Mucosa of gallbladder (tissue), 1 donor: ENCODE measurements at places on chromosomes 1 and 21. TPM values are rescaled to one million over a fixed set of nuclear protein-coding genes. Genes with fewer than 3 reads are reported as not detected.

- DNase-seq: no peak
Observed at GRCh38 chr1:8090241-8090702, 64.2 kb upstream of the ERRFI1 start.

- DNase-seq: no peak
Observed at GRCh38 chr21:45580181-45580575, 37.9 kb upstream of the SLC19A1 start.

The SPRR1B gene
- not detected for total RNA-seq

- no peak for DNase-seq
Observed at GRCh38 chr1:67019600-67020136, 34.3 kb downstream of the SLC35D1 start.

- DNase-seq: no peak
Observed at GRCh38 chr1:55997536-55997935, 581.8 kb downstream of the PLPP3 start.

The MACF1 gene
- total RNA-seq: 404 TPM

DNA sequence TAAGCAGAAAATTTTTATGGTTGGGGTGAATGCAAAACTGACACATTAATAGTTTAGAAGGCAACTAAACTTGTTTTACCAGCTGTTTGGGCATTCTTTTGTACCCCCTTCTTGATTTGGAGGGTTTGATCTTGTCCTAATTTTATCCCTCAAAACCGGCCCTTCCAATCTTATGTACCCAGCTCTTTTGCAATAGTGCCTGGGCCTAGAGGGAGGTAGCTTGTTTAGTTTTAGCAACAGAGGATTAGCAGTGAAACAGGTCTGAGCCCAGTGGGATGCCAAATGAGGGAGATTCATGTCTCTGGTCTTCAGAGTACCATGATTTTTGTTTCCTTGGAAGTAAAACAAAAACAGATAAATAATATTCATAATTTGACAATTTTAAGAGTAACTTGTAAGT, 45.1 kb downstream of the CRP start:
- no peak for DNase-seq

The RPS6KC1 gene
- 16.1 TPM for total RNA-seq

The LCE3E gene
- not detected for total RNA-seq

- DNase-seq: peak; percentile 35
Observed at GRCh38 chr1:183685112-183685713, 32.1 kb upstream of the APOBEC4 start.

DNA sequence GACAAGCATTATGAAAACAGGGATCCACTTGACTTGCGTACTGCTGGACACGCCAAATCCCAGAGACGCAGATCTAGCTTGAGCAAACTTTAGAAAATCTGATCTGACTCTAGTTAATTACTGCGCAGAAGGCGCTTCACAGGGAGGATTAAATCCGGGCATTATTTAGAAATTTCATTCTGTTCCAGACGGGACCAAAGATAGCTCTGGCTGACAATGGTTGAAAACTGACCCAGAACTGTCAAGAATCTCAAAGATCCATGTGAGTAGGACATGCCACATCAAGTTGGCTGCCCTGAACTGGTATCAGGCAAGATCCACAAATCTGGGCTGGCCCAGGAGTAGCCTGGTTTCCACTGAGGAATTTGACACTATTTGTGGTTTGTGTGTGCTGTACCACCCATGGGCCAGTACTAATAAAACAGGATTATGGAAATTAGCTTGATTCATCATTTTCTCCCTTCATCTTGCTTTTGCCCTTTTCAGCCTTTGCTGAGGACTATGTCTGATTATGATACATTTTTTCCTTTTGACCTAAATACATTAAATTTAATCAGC, 171.0 kb downstream of the VAV3 start:
- no peak for DNase-seq

- DNase-seq: no peak
Observed at GRCh38 chr1:87840767-87841166, 512.1 kb downstream of the LMO4 start.

- no peak for DNase-seq
Observed at GRCh38 chr1:17531343-17531681, 8.2 kb upstream of the ARHGEF10L start.

- DNase-seq: no peak
Observed at GRCh38 chr1:225827076-225827475, 17.2 kb downstream of the EPHX1 start.

GRCh38 chr1:9844106-9844505, 20.3 kb upstream of the CLSTN1 start:
- DNase-seq: no peak

The PALMD gene
- 5.9 TPM for total RNA-seq

The MUL1 gene
- 36.6 TPM for total RNA-seq

GRCh38 chr1:6386371-6386949, 7.1 kb downstream of the ACOT7 start:
- no peak for DNase-seq

DNA sequence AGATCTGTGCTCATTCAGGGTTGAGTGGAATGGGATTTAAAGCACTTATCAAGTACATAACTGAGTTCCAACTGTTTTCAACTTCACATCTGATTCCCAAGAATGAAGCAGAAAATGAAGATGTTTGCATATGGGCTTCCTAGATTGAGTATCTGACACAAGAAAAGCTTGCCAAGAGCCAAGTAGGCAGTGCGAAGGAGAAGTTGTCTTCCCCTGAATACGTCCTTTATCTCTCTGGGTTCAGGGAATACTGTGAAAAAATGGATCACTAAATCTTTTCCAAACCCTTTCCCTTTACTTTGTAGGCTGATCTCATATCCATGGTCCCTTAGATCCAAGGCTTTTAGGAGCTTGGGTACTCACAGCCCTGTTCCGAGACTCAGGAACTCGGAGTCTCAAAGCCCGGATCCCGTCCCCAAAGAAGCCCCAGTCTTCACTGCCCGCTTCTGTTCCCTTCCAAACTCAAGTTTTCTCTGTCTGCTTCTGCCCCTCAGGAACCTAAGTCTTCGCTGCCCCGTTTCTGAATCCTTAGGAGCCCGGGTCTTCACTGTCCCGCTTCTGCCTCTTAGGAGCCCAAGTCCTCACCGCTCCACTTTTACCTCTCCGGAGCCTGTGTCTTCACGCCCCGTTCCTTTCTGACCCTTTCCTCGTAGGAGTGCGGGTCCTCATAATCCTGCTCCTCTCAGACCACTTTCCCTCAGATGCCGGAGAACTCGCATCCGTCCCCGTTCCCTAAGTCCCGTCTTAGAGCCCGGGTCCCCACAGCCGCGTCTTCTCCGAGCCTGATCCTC, 616 bp downstream of the TAF12 start:
- no peak for DNase-seq

DNA sequence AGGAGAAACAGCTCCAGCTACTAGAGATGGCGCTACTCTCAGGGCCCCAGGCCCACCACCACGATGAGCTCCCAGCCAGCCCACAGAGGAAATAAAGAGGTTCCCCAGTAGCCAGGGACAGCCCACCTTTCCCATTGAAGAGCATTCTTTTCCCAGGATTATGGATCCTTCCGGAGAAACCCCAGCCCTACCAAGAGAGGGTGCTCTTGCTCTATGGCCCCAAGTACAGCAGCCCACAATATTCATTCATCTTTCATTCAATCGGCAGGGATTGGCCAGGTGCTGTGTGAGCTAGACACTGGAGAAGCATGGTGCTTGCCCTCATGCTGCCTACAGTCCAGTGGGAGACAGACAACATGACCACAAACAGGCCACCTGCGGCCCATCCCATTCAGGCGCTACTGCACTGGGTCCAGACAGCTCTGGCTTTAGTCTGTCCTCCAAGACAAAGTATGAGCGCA, 29.9 kb downstream of the PMVK start:
- no peak for DNase-seq

The TMEM200B gene
- 8.5 TPM for total RNA-seq

DNA sequence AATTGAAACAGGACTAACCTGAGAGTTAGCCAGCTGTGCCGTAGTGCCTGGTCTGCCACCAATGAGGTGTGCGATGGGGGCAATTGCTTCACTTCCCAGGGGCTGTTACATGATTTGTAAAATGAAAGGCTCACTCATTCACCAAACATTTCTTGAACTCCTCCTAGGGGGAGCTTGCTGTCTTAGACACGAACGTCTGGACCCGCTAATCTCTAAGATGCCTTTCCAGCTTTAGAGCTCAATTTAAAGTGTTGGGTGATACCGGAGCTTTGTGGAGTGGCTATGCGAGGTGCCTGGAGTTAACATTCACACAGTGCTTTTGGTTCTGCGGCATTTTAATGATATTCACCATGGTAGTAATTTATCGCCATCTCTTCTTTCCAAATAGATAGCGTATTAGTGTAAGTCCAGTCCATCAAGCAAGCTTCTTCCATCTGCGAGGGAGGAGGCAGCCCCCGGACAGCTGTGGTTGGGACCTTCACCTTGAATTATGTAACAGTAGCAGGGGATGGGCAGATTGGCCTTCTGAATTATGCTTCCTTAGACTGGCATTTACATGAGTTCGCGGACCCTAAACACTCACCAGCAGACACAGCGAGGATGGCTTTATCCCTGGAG, 179.9 kb downstream of the ADSS2 start:
- DNase-seq: no peak

DNA sequence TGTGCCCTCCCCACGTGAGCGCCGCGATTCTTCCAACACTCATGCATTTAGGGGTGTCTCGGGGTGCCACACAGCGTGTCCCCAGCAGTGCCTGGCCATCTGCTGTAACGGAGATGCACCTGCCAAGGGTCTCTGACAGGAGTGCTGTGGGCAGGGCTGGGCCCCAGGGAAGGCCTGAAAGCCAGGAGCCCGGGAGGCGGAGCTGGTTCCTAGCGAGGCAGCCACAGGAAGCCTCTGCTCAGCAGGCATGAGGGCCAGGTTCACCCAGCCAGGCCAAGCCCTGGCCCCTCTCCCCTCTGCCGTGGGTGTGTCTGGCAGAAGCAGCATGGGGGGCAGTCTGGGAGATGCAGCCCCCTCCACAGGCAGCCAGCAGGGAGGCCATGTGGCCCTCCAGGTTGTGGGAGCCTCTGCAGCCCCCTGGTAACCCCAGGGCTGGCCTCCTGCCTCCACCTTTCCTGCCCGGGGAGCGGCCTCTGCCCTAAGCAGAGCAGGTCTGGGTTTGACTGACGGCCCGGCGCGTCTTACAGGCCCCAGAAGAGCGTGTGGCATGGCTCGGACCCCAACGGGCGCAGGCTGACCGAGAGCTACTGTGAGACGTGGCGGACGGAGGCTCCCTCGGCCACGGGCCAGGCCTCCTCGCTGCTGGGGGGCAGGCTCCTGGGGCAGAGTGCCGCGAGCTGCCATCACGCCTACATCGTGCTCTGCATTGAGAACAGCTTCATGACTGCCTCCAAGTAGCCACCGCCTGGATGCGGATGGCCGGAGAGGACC, 30.4 kb downstream of the SLC19A1 start:
- no peak for DNase-seq

The PRELP gene
- total RNA-seq: 72.1 TPM

DNA sequence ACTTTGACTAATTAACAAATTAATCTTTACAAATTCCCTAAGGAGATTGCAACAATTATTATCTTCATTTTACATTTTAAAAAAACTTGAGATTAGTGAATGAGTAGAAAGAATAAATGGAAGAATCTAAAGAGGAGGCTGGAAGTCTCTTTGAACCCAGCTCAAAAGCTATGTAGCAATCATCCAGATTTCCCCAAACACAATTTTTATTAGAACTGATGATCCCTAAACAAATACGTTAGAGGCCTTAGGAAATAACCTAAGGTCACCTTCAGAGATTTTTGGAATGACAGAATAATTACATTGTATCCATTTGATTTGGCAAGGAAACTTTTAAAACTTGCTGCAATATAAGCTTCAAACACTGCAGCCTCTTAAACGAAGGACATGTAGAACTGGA, 242.4 kb upstream of the LYPLAL1 start:
- no peak for DNase-seq

DNA sequence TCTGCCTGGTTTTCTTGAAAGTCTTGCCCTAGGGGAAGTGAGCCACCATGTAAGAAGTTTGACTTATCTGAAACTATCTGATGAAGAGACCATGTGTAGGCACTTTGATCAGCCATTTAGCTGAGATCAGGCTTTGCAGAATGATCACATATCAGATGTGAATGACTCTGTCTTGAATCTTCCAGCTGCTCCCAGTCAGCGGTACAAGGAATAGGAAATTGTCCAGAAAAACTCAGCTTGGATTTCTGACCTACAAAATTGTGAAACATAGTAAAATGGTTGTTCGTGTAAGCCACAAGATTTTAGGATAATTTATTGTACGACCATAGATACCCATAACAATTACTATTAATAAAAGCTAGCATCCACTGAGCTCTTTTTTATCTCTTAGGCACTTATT, 41.9 kb upstream of the NTNG1 start:
- DNase-seq: no peak

GRCh38 chr1:215226757-215227156, 144.2 kb downstream of the KCNK2 start:
- no peak for DNase-seq

GRCh38 chr1:226675715-226676357, 63.2 kb downstream of the ITPKB start:
- DNase-seq: no peak
